BJ (cell line): ENCODE measurements at places on chromosomes 2 and 18. TPM values are rescaled to one million over a fixed set of nuclear protein-coding genes. Genes with fewer than 3 reads are reported as not detected.

Gene MGAT4A
- 0.06 TPM in 1 of 2 replicates, not detected in the other for polyA plus RNA-seq

Gene TMEM37
- 0.51 and 0.63 TPM in 2 replicates for polyA plus RNA-seq

Gene HRH4
- polyA plus RNA-seq: 0.05 TPM in 1 of 2 replicates, not detected in the other

Gene PID1
- 4.9 and 8.8 TPM in 2 replicates for polyA plus RNA-seq

- no peak for DNase-seq
Observed at GRCh38 chr2:67581751-67582150, 184.6 kb downstream of the ETAA1 start.
